Sigmoid colon (tissue), 7 donors: ENCODE measurements at places on chromosomes 6 and 20. TPM values are rescaled to one million over a fixed set of nuclear protein-coding genes. Genes with fewer than 3 reads are reported as not detected.

GRCh38 chr6:156657296-156657695, 119.9 kb upstream of the ARID1B start:
- H3K27me3 ChIP-seq, result no peaks in the 10 kb centered on the region
- H3K36me3 ChIP-seq, result no peaks in the 10 kb centered on the region
- H3K4me3 ChIP-seq, result no peak overlapping the region
- peaks cover 18% of the 10 kb centered on the region for H3K4me1 ChIP-seq

DNA sequence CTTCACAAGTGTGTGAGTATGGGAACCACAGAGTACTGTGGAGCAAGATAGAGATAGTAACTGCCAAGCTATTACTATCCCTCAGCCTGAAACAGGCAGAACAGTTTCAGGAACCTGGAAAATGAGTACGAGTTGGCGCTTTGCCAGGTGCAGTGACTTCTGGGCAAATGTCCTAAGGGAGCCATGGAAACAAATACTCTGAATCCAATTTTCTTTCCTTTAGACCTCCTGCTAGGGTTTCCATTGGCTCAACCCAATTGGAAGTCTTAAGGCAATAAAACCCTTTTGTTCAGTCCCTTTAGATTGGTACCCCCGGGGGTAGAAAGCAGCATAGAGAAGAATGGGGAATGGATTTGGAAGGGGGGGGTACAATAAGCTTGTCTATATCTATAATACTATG, 205.0 kb upstream of the EPHA7 start:
- DNase-seq, result no peak
- H3K4me1 ChIP-seq, result no peaks in the 10 kb centered on the region
- H3K4me3 ChIP-seq, result no peak overlapping the region
- H3K36me3 ChIP-seq, result no peaks in the 10 kb centered on the region

- no peaks in the 10 kb centered on the region for H3K36me3 ChIP-seq
- H3K4me3 ChIP-seq, result no peak overlapping the region
- no peak for DNase-seq
Observed at GRCh38 chr6:167710363-167710920, 116.3 kb upstream of the AFDN start.

- no peak overlapping the region for H3K4me3 ChIP-seq
- H3K27me3 ChIP-seq, result no peaks in the 10 kb centered on the region
- no peak overlapping the region for H3K27ac ChIP-seq
- no peaks in the 10 kb centered on the region for H3K36me3 ChIP-seq
- peaks cover 5% of the 10 kb centered on the region for H3K4me1 ChIP-seq
- DNase-seq, result no peak
Observed at GRCh38 chr6:1131285-1132079, 180.4 kb upstream of the FOXQ1 start.

DNA sequence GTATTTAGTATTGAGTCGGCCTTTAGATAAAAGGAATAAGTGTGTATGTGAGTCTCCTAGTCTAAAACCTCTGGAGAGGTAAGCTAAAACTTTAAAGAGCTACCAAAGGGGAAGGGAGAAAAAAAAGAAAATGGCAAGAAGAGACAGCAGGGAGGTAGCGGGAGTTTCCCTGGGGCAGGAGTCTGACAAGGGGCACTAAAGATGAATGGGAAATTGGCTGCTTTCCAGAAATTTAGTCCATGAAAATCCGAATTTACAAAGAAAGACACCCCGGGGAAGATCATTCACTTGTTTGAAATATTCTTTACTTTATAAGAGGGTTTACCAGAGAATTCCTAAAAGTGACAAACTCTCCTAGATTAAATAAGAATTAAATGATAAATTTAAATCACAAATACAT, 19.3 kb downstream of the RMND1 start:
- no peak for DNase-seq
- peaks cover 16% of the 10 kb centered on the region for H3K36me3 ChIP-seq
- H3K27me3 ChIP-seq, result no peaks in the 10 kb centered on the region
- H3K4me3 ChIP-seq, result no peak overlapping the region
- no peak overlapping the region for H3K27ac ChIP-seq

- H3K27me3 ChIP-seq, result no peaks in the 10 kb centered on the region
- no peaks in the 10 kb centered on the region for H3K36me3 ChIP-seq
- no peak overlapping the region for H3K27ac ChIP-seq
- H3K4me1 ChIP-seq, result no peaks in the 10 kb centered on the region
Observed at GRCh38 chr6:93848031-93848742, 428.8 kb upstream of the EPHA7 start.

The BPI gene
- polyA plus RNA-seq, result 0.09 TPM

The GNMT gene
- polyA plus RNA-seq, result 0.45 TPM

The PGM3 gene
- polyA plus RNA-seq, result 12.0 TPM
